ENCODE measurements at places on chromosomes 6 and 20. TPM values are rescaled to one million over a fixed set of nuclear protein-coding genes. Genes with fewer than 3 reads are reported as not detected.

The BCAS4 gene
- total RNA-seq = 24.0 TPM

GRCh38 chr6:125764121-125764671 is 14.8 kb downstream of the HEY2 start:
- DNase-seq = no peak

GRCh38 chr6:34540841-34541240 is 15.3 kb downstream of the SPDEF start:
- DNase-seq = no peak

The OR2B6 gene
- not detected for total RNA-seq

GRCh38 chr20:25339608-25340007 is 51.0 kb downstream of the ABHD12 start:
- DNase-seq = no peak
